Lung (tissue), 17 donors: ENCODE measurements at places on chromosomes 4 and X.

DNA sequence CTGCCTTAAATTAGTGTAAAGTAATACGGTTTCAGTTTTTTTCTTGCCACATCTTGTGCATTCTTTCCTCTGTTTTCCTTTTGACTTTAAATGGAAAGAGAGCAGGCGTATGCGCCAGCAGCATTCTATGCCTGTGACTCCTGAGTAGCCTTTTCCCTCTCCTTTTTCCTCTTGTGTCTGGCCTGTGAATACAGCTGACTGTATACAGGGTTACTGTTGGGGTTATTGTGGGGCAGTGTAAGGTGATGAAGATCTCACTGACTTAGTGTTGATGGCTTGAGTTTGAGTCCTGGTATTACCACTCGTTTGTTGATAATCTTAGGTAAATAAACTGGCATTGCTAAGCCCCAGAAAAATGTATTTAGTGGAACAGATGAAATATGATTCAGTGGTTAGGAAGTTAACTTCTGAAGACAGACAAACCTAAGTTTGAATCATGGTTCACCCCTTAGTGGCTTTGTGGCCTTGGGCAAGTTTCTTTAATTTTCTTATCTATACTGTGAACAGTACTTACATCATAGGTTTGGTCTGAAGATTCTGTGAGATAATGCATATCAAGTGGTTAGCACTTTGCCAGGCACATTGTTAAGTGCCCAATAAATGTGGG is 105.1 kb downstream of the FNIP2 start:
- no peak for DNase-seq

DNA sequence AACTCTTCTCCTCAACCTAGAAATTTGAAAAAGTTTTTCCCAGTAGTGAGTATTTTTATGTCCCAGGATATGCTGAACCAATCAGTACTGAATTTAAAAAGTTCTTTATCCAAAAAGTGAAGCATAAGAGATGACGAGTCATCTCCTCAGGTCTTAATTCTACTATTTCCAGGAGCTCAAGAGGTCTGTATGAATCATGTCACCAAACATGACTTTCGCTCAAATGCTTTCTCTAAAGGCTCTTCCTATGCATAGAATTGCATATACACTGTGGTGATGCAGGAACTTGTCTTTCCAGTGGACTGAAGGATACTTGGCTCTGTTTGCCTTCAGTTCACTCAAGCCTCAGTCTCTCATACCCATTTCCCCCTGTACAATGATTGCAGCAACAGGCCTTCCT is 36.1 kb downstream of the ZNF41 start:
- no peak for DNase-seq

DNA sequence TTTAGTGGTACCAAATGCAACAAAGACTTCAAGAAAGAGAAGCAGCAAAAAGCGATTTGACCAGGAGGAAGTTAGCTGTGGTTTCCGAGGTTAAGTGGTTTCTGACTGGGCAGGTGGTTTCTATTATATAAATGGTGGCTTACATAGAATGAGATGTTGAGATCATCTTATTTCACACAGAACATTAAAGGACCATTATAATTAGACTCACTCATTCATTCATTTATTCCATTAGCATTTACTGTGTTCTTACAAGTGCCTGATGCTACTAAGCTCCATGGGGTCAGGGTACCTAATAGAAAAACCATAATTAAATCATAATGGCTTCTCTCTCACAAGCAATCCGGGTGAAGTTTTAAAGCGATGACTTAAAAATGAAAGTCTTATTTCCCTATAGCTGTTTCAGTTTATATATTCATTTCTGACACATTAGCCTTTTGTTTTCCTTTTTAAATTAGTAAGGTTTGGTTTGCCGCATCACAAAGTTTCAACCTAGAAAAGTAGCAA is 10.6 kb downstream of the TSPAN6 start:
- DNase-seq, result no peak

GRCh38 chrX:54246866-54247265 is 63.8 kb upstream of the FAM120C start:
- no peak for DNase-seq

- no peak for DNase-seq
Measured at GRCh38 chrX:22173966-22174365, 98.7 kb upstream of the CBLL2 start.

DNA sequence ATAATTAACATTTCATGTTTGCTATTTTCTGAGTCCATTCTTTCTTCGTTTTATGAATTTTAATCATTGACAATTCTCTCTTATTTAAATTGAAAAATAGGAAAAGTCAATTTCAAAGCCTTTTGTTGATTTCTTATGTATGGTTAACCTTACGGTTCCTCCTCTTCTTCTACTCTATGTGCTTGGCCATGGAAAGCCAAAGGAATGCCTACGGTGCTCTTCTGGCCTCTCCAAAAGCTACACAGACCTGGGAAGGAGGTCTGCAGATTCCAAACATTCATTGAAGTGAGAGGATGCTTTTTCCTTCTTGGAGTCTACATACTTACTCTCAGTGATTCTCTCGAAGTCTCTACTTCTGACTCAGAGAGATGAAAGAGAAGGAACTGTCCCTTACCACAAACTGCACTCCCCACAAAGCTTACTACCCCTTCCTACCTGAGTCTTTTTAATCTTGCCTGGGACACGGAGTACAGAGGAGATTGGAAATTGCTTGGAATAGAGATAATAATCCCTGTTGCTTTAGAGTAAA is 863.1 kb upstream of the FTHL17 start:
- no peak for DNase-seq

DNA sequence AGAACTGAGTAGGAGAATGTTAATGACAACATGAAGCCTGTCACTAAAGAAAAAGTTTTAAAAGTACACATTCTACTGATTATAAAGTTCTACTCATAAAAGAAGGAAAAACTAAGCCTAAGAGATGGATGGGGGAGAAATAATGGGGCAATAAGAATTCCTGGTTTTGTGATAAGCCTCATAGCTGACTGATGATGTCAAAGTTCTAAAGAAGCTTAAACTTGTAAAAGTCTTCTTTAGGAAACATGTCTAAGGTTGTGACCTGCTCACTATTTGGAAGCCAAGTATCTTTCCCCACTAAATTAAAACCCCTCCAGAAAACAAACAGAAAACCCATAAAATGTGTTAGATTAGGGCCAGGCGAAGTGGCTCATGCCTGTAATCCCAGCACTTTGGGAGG is 232.9 kb upstream of the GIMD1 start:
- no peak for DNase-seq

GRCh38 chr4:168674866-168675265 is 178.0 kb downstream of the PALLD start:
- no peak for DNase-seq

DNA sequence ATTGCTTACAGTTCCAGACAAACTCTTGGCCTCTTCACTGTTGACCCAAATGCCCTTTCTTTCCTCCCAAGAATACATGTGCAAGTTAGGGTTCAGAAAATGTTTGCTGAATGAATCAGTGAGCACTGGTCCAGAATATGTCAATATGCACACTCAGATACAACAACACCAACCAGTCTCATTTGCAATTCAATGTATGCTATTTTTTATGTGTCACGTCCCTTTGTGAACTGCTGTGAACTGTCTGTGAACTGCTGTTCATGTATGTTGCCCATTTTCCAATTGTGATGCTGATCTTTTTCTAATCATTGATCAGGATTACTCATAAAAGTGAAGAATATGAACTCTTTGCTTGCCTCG is 17.8 kb downstream of the GAB3 start:
- DNase-seq, result no peak

- DNase-seq, result no peak
Measured at GRCh38 chrX:23815376-23815775, 32.4 kb downstream of the SAT1 start.

DNA sequence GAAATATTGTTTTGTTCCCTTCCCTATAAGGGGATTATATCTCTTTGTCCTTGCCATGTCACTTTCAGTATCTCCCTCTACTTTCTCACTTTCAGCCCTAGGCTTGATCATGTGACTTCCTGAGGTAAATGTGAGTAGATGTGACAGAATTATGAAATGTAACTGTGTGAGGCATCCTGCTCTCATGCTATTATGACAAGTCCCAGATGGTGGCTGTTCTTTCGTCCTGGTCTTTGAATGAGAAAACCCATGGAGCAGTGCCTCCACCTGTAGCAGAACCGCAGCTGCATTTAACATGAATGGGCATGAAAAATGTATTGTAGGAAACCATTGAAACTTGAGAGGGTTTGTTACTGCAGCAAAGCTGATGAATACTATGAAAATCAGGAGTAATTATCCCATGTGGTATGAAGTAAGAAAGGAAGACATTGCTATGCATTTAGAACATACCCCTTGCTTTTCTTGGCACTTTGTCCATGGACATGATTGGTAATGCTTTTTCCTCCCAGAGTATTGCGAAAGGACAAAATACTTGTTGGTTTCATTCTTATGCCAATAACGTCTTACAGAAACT is 202.2 kb upstream of the GPRIN3 start:
- DNase-seq, result no peak

DNA sequence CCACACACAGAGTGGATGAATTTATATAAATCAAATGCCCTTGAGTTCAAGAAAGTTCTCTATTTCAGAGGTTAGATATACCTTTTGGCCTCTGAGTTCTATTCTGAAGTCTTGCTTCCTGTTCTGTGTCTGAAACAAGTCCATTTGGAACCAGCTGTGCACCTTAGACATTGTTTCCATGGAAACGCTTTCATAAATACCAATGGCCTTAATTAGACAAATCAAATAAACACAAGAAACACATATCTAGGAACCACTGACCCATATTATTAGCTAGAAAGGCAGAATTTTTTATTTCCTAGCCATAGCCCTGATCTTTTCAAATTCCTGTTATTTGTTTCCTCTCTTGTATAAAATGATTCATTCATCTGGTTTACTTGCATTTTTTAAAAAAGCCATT is 8.4 kb upstream of the C4orf54 start:
- no peak for DNase-seq

DNA sequence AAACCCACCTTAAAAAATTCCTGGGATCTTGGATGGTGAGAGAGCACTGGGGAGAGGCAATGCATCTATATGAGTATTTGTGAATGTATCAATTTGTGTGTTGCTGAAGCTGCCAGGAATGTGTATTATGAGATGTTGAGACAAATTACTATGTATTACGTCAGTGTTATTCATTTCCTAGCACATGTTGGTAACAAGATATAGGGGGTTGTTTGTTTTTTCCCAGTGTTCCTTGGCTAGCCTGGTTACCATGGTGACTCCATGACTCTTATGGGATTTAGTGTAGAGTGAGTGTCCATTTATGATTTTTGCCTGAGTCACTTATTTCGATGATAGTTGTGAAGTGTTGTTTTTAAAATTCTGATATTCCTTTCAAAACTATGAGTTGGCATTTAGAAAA is 65.6 kb downstream of the RAB40A start:
- peak; percentile 11 for DNase-seq

- no peak for DNase-seq
Measured at GRCh38 chr4:83605744-83606172, 69.8 kb downstream of the GPAT3 start.

DNA sequence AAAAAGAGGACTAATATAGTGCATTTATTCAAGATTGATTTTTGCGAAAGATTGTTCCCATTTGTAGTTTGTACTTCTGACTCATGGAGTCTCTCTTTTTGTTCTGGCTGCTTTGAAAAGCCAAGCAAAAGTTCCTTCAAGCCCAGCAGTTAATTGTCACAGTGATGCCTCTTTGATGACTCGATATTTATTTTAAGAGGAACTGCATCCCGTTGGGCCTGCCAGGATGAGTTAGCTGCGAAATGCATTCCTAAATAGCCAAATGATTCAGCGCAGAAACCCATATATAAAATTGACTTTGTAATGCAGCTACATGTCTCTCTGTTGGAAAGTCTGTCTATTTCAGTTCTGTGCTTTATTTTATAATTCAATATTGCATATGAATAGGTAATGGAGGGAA is 295.1 kb downstream of the GBA3 start:
- DNase-seq, result no peak

DNA sequence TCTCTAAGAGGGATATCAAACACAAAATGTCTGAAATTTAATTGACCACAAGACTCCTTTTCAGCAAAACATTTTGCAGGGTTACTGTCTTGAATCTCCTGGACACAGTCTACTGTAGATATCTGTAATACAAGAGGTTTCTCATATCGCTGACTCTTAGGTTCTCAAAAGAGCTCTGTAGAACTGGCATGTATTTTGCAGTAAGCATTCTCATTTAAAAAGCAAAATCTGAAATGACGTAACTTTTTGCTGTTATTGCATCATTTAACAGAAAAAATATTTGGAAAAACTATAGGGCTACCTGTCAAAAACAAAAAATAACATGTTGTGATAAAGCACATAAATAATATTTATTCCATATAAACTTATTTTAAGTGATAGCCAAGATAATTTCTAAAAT is 114.2 kb downstream of the CDS1 start:
- DNase-seq, result no peak

- DNase-seq, result no peak
Measured at GRCh38 chr4:152672206-152673092, 7.3 kb downstream of the TMEM154 start.

- no peak for DNase-seq
Measured at GRCh38 chr4:141771889-141772830, 135.8 kb downstream of the IL15 start.

DNA sequence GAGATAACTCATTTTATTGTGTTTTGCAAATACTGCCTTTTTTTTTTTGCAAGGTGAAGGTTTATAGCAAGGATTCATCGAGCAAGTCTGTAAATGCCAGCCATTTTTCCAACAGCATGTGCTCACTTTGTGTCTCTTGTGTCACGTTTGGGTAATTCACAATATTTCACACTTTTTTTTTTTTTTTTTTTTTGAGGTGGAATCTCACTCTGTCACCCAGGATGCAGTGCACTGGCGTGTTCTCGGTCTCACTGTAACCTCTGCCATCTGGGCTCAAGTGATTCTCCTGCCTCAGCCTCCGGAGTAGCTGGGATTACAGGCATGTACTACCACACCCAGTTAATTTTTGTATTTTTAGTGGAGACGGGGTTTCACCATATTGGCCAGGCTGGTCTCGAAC is 1.9 kb downstream of the RNF4 start:
- DNase-seq, result no peak

GRCh38 chrX:85611926-85612325 is 232.5 kb upstream of the POF1B start:
- DNase-seq, result peak; percentile 15

- DNase-seq, result no peak
Measured at GRCh38 chrX:117990438-117990837, 126.2 kb downstream of the KLHL13 start.

DNA sequence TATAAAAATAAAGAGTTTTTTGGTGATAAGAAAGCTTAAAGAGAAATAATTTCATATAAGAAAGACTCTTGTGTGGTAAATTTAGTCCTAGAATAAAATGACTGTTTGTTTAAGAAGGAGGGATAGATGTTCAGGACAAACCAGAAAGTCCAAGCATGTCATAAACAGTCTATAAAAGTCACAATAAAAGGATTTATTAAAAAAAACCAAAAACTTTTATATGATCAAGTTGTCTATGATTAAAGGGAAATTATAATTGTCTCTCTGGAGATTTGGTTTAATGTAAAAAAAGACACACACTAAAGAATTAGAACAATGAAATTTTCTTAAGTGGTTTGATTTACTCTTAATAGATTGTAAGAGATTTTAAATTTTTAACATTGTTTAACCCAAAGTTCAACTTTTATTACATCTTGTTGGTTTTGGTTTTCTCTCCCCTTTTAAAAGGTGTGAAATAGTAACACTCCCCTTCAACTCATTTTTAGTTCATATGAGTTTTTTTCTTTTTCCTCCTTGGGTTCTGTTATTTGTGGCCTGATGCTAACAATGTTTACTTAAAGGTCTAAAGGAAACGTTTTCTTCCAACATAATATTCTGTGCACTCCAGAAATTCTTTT is 89.7 kb downstream of the PDHA2 start:
- DNase-seq, result no peak

- DNase-seq, result peak; percentile 14
Measured at GRCh38 chr4:656436-657337, 17.4 kb downstream of the ATP5ME start.

- no peak for DNase-seq
Measured at GRCh38 chr4:68267433-68267944, 22.0 kb upstream of the TMPRSS11B start.
